ENCODE measurements at places on chromosomes 11 and 22.
A peak's percentile ranks its signal among the peaks of the same experiment; 100 is the strongest.

GRCh38 chr11:41235668-41236067, 223.8 kb downstream of the LRRC4C start:
- no peak for DNase-seq

DNA sequence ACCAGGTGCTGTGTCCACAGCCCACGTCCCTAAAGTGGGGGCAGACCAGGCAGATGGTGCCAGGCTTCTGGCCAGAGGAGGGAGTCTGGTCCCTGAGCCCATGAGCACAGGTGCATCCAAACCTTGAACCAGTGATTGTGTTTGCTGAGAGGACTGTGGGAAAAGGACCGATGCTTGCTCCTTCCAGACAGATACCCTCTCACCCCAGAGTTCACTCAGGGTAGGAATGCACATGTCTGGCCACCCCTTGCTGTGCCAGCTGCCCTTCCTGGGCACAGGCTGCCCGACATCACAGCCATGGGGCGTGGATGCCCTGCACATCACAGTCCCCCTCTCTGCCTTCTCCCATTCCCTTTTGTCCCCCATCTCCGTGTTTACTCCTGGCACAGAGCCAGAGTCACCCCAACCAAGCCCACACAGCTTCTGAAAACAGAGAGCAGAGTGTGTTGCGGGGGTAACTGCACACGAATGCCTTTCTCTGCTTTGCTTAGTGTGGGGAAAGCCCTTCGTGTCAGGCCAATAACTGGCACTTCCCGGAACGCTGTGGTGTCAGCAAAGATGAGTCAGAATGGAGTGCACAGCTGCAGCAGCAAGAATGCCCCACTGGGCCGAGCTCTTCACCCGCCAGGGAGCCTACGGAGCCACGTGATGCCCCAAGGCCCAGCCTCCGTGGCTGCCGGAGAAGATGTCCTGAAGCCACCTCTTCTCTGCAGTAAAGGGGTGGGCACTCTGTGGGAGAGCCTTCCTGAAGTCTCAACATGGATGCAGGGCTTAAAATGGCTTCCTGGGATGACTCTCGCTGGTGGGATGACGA, 7.6 kb downstream of the CARS1 start:
- no peak for DNase-seq

DNA sequence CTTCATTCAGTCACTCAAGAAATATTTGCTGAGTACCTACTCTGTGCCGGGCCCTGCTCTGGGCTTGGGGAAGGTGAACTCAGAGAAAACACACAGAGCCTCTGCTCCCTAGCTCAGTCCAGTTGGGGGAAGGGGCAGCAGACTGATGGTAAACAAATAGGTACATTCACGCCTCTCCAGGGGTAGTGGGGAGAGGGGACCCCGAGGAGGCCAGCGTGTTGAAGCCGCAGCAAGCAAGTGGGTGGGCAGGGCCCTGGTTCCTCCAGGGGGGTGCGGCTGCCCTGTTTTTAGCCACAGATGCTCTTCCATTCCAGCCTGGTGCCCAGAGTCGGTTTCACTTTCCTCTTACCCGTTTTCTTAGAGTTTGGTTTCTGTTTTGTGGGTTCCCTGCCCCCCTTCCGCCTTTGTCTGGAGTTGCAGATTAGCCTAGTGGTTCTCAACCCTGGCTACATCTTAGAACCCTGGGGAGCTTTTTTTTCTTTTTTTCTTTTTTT, 8.7 kb downstream of the DRAP1 start:
- DNase-seq = no peak

GRCh38 chr22:47016631-47017030, 254.2 kb downstream of the TBC1D22A start:
- DNase-seq = no peak

GRCh38 chr11:100857236-100858005, 170.3 kb downstream of the ARHGAP42 start:
- no peak for DNase-seq

GRCh38 chr22:35838855-35839576, 121.3 kb downstream of the APOL5 start:
- no peak for DNase-seq

- no peak for DNase-seq
Measured at GRCh38 chr11:15673408-15673831, 558.7 kb downstream of the INSC start.

DNA sequence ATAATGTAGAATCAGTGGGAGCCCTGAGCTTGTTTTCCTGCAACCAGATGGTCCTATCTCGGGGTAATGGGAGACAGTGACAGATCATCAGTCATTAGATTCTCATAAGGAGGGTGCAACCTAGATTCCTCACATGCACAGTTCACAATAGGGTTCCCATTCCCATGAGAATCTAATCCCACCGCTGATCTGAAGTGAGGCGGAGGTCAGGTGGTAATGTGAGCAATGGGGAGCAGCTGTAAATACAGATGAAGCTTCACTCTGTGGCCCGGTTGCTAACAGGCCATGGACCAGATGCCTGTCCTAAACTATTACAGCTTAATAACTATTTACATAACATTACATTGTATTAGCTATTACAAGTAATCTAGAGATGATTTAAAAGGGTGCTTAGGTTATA, 17.0 kb downstream of the DIXDC1 start:
- no peak for DNase-seq

DNA sequence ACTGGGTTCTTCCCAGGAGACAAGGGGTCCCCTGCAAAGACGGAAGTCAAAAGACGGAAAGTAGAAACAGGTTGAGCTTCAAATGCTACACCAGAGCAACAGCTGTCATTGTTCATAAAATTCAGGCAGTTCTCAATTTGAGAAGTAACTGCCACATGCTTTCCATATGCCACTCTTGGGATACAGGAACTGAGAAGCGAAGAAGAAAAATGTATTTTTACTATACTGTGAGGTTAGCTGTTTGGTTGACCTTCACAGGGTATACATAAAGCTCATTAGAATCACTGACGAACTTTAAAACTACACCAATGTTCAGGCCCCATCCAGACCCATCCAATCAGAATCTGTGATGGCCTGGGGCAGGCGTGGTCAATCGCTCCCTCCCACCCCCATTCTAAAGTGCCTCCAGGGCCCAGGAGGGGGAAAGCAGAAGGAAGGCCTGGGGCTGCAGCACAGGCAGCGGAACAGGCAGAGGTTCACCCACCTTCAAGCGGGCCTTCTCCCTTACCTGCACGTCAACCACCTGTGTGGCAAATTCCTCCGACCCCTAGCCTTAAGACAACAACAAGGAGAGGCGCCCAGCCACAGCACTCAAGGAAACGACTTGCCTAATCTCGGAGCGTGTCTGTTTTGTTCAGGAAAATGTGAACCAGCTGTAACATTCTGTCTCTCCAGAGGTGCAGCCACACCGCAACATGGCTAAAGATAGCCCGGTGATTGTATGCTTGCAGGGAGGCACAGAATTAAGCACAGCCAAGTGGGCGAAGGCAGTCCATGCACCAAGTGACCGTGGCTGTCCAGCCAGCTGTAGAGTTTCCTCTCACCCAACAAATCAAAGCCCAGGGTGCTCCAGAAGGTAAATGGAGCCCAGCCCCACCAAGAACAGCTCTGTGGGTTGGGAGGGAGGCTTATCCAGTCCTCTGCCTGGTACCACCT, 82.6 kb downstream of the MICAL3 start:
- DNase-seq = no peak

DNA sequence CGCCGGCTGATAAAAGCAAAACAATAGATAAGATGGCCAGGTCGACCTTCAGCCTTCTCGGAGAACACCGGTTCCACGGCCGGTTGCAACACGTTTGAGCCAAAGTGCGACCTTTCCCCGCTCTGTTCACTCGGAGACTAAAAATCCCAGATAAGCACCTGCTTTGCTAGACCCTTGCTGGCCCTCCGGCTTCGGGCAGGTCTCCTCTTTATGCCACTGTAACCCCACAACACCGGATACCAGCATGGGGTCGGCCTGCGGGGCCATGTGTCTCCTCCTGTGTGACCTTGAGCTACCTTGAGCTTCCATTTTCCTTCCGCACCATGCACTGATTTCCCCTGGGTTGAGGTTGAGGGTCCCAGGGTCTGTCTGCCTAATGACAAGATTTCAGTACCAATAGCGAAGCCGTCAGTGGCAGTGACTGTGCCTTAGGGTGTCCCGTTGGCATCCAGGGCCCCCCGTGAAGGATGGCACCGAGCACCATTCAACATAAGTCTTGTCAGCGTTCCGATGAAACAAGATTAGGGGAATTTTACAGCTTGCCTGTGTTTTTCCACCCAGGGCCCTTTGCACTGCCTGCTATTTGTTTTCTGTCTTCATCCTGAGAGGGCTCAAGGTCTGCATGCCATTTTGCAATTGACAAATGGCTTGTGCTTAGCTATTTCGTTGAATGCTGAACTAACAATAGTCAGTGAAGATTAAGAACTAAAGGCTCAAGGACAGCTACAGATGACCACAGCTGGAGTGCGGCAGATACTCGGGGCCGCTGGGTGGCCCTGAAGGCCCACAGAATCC, 118.6 kb downstream of the KCNQ1 start:
- DNase-seq = peak; percentile 16

DNA sequence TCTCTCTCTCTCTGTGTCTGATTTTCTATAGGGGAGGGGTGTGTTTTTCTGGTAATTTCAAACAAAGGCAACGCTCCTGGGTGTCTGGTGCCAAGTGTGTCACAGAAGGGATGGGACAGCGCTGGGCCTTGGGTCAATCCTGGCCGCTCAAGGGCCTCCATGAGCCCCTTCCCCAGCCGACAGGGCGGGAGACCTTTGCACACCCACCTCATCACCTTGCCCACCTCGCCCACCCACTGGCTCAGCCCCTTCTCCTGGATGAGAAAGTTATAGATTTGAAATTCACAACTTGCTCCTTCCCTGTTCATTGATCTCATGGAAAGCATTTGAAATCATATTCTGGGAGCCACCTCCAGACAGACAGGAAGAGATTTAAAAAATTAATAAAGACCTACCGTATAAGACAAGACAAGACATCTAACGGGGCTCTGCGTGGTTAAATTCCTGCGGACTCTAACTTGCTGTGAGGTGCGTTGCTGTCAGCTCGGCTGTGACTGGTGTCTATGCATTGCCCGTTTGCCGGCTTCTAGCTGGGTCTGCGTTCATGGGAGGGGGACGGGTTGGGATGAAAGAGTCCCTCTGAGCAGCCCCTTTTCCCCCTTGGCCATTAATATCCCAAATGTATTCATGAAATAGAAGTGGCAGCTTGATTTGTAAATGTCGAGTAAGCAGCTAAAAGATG, 27.0 kb downstream of the MPPED1 start:
- no peak for DNase-seq

DNA sequence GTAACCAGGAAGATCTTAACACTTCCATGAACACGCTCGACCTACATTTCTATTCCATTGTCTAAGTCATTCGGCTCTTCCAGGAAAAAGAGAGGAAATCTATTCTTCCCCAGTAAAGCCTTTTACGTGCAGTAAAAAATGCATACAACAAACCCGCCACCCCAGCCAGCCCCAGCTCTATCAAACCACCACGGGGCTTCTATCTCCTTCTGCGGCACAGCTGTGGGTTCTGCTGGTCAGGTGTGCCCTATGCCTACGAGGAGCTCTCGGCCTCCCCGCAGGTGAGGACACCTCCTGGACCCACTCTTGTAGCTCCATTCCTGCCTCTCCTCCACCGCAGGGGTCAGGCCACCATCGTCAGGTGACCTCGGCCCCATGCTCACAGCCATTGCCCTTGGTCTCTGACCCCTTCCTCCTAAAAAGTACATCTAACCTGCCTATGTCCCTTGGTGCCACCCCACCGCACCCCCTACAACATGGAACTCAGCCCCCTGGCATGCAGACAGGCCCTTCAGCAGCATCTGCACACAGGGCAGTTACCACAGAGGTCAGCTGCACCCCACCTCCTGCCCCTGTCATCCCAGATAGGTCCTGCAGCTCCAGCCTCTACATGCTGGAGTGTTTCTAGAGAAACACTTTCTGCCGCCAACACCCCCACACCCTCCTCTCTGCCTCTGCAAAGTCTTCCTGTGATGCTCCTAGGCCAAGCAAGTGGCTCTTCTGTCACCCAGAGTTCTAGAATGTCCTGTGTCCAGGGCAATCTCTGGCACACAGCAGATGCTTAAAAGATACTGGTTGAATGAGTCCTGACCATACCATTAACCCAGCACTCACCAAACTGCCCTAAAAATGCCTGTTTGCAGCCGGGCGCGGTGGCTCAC, 3.1 kb downstream of the DEAF1 start:
- no peak for DNase-seq
